GM12892 (cell line): ENCODE measurements at places on chromosomes 13 and 19.

DNA sequence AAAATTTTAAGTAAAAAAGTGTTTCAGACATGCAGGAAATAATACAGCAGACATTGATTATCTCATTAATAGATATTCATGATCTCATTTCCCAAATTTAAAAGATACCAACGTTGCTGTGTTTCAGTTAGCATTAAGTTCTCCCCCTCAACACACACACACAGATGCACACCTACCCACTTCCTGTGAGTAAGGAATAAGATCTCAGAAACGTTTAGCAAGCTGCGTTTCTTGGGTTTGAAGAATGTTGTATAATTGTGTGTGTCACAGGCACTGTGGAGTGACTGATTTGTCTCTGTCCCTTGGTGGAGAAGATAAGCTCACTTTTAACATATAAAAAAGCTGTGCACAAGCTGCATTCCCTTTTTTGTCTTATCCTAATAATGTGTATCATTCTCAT, 196.8 kb downstream of the PDS5B start:
- no peak for DNase-seq

DNA sequence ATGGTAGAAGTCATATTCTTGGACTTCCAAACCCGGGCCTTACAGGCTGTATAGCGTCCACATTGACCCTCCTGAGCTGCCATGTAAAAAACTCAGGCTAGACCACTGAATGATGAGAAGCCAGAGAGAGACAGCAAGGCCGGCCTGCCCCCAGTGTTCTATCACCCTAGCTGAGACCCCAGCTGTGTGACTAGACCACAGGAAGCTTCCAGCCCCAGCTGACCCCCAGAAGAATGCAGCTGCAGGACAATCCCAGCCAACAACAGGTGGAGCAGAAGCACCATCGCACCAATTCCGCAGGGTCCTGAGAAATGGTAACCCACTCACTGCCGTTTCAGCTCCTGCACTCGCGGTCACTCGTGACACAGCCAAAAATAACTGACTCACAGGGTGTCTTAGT, 2.9 kb upstream of the ATP11A start:
- no peak for DNase-seq

GRCh38 chr19:12052497-12053169, at the start of gene ZNF878:
TSS of gene ZNF878 (minus strand) at chr19:12052961. CDS start at chr19:12052801, 160 bp downstream.
- peak; percentile 67 for DNase-seq

DNA sequence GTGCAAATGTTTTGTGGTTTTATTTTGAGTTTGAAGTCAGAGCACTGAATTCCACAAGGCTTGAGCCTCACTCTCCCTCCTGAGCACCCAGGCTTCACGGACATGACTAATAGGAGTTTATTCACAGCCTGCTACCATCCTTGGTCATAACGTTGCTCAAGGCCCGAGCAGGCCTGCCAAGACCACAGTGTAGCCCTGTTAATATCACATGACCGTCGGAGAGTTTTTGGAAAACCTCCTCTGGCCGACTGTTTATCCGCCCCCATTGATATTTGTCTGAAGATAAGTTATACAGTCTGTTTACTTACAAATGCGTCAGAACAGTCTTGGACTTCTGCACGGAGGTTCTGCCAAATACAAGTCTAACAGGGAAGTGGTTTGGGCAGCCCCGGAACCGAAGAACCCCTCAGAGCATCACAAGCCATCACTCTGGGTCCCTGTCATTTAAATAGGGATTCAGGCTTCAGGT, 89.9 kb downstream of the COL4A2 start:
- no peak for DNase-seq

- DNase-seq: peak; percentile 91
Observed at GRCh38 chr19:49664171-49665035, 1.3 kb downstream of the IRF3 start.

DNA sequence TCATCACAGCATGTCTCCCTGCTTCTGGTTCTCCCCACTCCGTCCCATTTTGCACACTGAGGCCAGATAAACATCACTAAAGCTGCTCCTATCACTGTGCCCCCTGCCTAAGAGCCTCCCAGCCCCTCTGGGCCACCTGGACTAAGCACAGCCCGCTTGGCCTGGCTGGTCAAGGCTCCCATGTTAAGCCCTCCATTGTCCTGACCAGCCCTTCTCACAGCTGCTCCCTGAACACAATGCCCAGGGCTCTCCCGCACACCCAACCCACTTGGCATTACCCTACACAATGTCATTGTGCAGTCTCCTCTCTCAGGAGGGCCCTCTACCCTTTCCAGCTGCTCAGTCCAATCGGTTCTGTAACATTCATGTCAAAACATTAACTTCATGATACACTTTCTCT, 133.4 kb downstream of the NUFIP1 start:
- no peak for DNase-seq

DNA sequence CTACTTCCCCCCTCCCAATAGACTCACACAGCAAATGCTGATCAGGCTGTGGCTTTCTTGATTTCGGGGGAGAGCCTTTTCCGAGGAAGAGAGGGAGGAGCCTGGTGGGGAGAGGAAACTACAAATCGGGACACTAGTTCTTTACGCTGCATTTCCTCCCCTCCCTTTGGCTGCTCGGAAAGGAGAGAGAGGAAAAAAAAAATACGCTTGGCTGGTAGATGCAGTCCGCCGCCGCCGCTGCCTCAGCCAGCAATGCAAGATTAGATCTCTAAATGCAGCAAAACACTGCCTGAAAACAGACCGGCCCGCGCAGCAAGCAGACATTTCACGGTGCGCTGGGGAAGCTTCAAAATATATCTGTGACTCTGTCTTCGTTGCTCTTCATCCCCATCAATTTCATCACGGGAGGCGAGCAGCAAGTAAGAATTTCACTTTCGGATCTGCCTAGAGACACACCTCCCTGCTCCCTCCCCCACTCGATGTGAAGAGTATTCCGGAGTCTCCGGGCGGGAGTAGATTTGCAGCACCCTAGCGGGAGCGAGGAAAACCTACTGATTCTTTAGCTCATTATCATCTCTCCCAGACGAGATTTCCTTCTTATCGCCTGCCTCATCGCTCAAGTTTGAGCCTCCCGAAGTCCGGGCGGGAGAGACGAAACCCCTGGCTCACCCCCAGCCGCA, at the start of gene PCDH17:
Gene PCDH17 (plus strand): TSS at position 149 of the 680 bp plus-strand sequence. CDS start 803 bp downstream, outside the sequence.
- DNase-seq: no peak

- DNase-seq: no peak
Observed at GRCh38 chr19:5225486-5226345, 114.9 kb downstream of the PTPRS start.

DNA sequence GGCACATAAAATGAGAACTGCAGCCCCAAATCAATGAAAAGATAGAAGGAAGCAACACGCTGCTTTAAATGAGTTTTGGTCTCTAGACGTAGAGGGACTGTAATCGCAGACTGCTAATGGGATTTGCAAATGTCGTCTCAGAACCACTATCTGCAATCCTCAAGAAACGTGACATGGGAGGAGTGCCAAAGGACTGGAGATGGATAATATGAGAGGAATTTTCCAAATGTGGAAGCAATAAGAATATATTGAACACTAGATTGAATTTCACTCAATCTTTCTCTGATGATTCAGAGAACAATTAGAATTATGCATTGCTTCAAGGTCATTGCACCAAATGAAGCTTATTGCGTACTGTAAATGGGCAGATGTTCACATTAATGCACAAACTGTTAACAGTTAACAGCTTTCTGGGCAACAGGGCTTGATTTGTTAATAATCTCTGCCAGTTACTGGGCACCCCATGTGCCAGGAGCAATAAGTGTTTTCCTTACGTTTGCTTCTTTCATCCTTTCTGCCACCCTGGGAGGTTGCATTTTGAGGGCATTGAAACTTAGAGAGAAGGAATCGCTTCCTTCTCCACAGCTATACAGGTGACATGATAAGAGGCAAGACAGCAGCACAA, 62.8 kb upstream of the WASF3 start:
- no peak for DNase-seq

GRCh38 chr19:10800488-10800887, 35.5 kb downstream of the TMED1 start:
- no peak for DNase-seq

DNA sequence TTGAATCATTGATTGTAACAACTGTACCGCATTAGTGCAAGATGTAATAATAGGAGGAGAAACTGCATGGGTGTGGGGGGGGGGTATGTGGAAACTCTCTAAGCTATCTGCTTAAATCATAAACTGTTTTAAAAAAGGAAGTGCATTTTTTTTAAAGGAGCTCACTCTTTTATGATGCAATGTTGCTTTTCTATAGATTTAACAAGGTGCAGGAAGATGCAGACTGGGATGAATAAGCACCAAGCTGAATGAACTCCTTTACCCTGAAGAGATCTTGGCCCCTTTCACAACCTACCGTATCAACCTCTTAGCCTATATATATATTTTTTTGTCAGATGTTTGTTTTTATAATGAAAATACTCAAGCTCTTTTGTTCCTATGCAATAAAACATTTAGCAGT, 95.9 kb downstream of the AKAP11 start:
- DNase-seq: no peak

DNA sequence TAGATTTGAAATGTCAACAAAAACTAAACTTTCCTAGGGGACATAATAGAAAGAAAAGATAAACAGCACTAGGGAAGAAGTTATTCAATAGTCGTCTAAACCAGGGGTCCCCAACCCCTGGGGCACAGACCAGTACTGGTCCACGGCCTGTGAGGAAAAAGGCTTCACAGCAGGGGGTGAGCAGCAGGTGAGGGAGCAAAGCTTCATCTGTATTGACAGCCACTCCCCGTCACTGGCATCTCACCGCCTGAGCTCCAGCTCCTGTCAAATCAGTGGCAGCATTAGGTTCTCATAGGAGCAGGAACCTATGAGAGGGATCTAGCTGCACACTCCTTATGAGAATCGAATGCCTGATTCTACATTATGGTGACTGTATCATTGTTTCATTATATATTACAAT, 382.7 kb downstream of the MYO16 start:
- DNase-seq: no peak

DNA sequence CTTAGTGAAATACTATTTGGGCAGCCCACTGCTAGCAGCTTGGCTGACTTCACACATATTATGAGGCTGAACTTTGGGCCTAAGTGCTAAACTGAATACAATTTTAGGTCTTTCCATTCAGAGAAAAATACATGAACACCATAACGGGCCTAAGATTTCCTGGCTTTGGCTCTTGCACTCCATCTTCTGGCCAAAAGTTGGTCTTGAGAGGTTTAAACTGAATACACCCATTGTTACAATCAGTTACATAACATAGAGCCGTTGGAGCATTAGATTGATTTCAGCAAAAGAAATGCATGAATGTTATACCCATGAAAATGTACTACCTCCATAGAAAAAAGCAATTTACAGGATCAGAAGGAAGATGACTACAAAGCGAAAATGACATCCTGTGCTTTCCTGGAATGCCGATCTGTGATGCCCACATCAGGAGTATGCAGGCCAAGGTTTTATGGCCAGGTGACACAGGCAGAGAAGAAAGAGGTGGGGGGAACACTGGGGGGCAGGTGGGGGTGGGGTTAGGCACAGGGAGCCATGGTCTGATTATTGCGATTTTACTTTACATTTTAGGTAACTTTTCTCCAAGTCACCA, 11.1 kb upstream of the SHISA2 start:
- DNase-seq: no peak

DNA sequence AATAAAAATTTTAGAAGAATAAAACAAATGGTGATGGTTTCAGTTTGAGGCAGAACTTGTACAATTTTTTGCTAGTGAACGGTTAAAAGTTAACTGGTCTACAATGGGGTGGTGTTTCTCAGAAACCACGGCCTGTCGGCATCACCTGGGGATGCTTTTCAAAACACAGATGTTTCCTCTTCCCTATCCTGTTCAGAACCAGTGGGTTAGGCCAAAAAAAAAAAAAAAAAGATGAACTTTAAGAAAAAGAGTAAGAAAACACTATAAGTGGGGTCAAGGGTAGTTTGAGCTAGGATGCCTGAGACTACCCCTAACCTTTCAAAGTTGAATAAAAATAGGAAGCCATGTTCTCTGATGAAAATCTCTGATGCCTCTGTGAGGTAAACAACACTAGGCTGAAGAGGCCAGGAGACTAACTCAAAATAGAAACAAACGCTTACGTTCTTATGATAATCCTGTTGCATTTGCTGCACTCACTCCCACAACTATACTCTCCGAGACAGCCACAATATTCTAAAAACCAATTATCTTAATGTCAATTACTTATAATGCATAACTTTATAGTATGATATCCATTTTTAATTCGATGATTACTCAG, 3.3 kb downstream of the MTIF3 start:
- no peak for DNase-seq

- DNase-seq: no peak
Observed at GRCh38 chr13:23069566-23069965, 111.2 kb upstream of the SGCG start.

DNA sequence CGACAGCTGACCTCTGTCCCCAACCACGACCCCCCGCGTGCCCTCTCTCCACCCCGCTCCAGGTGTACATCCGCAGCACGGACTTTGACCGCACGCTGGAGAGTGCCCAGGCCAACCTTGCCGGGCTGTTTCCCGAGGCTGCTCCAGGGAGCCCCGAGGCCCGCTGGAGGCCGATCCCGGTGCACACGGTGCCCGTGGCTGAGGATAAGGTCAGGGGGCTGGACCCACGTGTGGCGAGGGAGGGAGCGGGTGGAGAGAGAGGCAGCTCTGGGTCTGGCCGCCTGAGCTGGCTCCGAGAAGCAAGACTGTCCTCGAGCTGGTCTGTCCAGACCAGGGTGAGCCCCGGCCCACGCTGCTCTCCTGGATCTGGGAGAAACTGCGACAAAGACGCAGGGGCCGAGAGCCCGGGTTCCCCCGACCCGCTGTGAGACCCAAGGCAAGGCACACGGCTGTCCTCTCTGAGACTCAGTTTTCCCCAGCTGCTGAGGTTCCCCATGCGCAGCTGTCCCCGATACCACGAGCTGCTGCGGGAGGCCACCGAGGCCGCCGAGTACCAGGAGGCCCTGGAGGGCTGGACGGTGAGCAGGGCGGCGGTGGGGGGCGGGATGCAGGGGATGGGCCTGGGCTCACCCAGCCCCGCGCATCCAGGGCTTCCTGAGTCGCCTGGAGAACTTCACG, 1.5 kb downstream of the ACP4 start:
- no peak for DNase-seq

- DNase-seq: no peak
Observed at GRCh38 chr13:93535251-93535650, 308.6 kb downstream of the GPC6 start.

DNA sequence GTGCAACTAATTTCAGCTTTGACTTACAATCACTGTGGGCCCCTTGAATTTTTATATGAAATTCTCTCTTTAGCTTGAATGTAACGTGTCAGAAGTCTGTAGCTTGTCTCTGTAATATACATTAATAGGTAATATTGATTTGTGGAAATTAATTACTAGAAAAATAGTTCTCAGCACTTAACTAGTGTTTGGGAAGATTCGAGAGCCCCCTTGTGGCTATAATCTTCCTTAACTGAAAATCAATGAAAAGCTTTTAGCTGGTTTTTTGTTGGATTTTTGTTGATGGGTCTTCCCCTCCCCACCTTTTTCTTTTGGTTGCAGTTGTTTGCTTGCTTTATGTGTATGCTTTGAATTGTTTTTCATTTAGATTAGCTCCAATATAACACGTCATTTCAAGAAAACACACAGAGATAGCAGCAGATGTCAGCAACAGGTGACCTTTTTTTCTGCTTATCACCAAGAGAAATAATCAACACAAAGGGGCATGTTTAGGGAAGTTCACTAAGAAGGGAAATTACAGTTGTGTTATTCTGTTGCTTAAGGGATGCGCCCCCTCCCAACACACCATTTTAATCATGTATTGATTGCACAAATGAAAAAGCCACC, 176.8 kb downstream of the OXGR1 start:
- DNase-seq: no peak
